ENCODE measurements at places on chromosomes 7 and 10.

GRCh38 chr10:33244354-33244967 lies 90.0 kb downstream of the NRP1 start:
- DNase-seq: no peak

DNA sequence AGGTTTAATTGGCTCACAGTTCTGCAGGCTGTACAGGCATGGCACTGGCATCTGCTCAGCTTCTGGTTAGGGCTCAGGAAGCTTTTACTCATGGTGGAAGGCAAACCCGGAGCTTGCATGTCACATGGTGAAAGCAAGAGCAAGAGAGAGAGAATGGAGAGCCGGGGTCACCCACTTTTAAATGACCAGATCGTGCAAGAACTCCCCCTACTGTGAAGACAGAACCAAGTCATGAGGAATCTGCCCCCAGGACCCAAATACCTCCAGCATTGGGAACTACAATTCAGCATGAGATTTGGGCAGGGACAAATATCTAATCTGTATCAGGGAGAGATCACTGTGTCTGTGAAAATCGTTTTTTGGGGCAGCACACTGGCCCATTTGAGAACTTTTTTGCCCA lies 110.0 kb upstream of the MYO3A start:
- DNase-seq: no peak

GRCh38 chr10:66886848-66887247 lies 39.0 kb upstream of the LRRTM3 start:
- DNase-seq: no peak

DNA sequence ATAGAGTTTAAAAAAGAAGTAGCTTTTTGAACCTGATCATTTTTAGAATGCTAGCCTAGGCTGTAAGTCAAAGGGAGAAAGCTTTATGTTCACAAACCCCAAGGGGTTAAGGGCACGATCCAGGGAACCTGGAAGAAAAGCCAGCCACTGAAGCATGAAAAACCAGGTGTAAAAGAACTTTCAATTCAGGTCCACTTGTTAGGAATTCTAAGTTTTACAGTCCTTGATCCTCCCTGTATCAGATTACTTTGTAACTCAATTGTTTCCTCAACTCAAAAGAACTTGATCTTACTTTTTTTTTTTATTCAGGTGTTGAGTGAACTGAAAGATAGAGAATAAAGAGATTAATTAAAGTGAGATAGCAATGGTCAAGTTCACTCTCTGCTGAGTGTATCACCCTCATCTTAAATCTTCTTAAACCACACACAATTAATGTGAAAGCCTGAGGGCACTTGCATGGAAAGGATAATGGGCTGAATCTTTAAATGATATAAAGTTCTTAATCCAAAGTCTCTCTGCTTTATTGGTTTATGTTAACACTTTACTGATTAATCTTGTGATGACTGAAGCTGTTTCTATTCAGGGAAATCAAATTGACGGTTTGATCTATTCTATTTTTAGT lies 672.2 kb upstream of the LRRN3 start:
- no peak for DNase-seq

- DNase-seq: no peak
These were observed 15.8 kb upstream of the ZNRF2 start for GRCh38 chr7:30268586-30268985.

GRCh38 chr10:22308390-22308789 lies 7.8 kb upstream of the COMMD3 start:
- DNase-seq: no peak

GRCh38 chr10:123034332-123034731 lies 25.5 kb downstream of the ACADSB start:
- no peak for DNase-seq

DNA sequence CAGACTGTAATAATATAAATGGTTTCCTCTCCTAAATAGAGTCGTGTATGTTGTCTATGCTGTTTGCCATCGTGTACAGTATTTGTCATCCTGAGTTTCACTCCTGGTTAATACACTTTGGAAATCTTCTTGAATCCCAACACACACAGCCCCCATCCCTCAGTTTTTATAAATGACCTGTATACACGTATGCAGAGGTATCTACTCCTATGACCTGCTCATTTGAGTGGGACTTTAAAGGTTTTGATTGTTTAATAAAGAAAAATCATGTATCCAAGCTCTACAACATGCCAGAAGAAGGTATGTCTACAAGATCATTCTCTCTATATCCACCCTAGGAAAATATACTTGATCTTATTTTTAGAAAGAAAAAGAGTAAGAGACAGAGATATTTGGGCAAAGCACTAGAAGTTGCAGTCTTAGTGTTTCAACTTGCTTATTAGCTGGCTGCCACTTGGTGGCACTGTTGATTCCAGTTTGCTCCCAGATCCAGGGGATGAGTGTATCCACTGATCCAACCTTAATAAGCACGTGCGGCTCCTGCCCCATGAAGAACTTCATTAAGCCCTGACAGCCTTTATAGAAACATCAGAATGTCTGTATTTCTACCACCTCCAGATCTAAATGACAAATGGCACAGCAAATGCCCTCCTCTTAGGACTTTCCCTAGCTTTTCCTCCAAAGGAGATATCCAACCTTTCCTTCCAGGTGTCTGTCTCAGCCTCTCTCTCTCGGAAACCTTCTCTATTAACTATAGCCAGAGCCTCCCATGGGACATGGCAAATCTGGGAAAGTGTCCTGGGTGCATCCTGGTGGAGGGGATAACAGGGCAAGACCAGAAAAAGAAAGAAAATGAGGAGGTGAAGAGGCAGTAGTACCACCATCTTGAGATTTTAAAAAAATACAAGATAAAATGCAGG lies 181.6 kb upstream of the NEBL start:
- no peak for DNase-seq

DNA sequence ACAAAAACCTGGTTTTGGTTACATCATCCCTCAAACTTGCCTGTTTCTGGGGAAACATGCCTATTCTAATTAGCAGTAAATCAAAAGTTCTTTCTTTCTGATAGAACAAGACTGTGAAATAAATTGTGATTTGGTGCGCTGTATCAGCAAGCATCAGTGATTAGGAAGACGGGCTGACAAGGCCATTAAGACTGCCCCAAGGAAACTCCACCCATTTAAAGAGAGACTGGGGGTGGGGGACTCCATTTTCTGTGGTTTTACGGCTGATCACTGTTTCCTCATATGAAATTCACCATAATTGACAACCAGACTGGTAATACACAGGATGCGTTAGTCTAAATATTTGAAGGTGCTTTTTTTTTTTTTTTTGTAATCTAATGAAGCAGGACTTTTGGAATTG lies 68.7 kb downstream of the MBL2 start:
- no peak for DNase-seq

DNA sequence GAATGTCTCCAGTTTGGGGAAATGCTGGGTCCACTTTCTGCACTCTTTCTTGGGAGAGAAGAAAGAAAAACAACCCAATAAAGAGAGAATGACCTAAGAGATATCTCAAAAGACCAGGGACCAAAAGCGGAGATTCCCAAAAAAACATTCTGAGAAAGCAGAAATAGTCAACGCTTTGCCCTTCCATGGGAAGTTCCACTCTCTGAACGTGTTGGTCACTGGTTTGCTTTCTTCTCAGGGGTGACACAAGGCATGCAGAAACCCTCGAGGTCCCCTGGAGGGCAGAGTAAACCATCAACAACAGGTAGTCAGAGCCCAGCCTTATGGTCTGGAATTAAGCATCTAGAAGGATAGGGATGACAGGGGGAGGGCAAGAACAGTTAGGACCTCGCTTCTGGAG lies 26.2 kb upstream of the AOAH start:
- DNase-seq: no peak

- DNase-seq: peak; percentile 30
These were observed 15.9 kb upstream of the ASB4 start for GRCh38 chr7:95469848-95470247.

GRCh38 chr10:63260103-63260859 lies 127.2 kb downstream of the NRBF2 start:
- no peak for DNase-seq

DNA sequence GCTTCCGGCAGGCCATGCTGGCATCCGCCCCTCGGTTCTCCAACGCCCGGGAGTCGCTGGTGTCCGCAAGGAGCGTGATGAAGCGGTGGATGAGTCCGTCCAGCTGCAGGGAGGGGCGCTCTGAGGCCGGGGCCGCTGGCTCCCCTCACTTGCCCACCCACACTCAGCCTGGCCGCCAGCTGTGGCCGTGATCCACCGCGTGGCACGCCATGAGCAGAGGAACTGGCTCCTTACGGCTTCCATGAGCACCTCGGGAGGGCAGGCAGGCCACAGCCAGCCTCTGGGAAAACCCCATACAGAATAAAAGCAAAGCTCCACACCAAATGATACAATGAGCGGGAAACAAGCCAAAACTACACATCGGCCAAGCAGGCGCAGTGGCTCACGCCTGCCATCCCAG lies 15.5 kb upstream of the MICALL2 start:
- DNase-seq: peak; percentile 45

DNA sequence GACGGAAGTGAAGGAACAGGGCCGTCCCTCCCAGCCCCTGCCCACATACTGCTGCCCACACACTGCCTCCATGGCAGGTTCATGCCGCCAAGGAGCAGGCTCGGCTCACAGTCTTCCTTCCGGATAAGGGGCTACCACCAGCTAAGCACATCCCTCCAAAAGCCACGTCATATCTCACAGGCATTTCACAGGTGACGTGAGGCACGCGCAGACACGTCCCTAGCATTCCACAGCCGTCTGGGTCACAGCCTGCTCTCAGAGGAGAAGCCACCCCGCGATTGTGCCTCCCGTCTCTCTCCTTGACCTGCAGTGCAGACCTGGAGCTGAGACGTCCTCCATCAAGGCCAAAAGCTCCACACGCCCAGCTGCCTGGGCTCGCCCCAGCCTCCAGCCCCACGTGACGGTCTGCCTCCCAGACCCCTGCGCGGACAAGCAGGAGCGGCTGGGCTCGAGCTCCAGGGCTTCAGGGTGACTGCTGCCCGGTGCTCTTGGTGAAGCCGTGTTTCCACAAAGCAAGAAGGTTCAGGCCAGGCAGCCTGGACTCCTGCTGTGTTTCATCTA lies 114.0 kb downstream of the MAD1L1 start:
- no peak for DNase-seq

DNA sequence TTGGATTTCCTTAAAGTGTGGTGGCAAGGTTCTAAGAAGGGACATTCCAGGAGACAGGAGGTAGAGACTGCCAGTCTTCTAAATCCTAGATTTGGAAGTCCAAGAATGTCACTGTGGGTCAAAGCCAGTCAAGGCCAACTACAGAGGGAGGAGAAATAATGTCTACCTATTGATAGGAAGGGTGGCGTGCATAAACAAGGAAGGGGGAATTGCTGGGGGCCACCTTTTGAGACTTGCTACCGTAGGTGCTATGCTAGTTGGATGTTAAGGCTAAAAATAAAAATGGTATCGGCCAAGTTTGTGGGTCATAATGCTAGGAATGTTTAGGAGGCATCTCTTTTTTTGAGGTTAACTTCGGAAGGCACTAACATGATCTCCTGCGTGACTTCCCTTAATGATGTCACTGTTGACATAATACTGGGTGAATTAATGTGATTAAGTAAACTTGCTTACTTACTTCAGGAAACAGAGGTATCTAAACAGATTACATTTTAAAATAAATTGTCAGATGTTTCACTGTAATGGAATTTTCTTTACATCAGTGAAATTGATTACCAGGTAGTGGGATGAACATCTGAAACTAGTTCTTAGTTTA lies 4.8 kb downstream of the BTRC start:
- DNase-seq: no peak

GRCh38 chr7:116804471-116804870 lies 57.9 kb upstream of the CAPZA2 start:
- no peak for DNase-seq

DNA sequence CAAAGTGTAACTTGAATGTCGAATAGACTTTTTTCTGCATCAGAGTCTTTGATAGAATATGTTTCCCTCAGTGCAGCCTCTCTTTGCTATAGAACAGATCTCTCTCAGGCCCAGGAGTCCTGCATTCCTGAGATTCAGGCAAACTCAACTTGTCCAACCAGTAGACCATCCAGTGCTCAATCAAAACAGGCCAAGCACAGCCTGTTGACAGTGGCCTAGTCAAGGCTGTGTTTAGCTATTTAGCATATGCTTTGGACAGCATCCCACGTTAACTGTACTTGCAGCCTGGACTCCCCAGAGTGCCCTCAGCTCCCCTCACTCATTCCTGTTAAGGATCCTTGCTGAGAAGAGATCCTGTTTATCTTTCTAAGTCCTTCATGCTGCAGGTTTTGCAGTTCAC lies 16.3 kb downstream of the OR6V1 start:
- DNase-seq: no peak

DNA sequence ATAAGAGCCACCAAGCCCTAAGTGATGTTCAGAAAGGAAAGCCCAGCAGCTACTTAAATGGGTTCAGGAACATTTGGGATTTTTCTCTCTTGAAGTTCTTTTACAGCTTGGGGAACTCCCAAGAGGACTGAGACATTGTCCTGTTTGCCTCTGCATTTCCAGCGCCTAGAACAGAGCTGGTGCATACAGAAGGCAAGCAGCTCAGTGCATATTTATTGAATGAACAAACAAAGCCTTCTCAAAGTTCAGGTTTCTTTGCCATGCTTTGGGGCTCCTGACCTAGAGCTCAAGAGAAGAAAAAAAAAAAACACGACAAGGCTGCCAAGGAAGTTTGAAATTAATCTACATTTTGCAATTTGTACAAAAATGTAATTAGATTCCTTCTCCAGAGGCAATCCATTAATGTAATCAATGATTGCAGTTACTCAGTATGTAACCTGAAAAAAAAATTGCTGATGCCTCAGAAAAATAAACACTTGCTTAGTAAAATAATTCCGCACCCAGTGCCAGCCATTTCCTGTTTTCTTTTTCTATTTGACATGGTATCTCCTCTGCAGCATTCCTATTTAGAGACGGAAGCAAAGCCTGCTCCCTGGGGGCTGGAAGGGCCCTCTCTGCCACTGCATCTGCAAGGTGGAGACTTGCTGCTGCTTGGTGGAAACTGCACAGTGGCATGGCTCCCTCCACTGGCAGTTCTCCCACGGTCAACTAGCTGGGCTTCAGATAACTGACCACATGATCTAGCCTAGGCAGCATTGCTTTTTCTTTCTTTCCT lies 157.3 kb downstream of the TMEM178B start:
- peak; percentile 6 for DNase-seq

DNA sequence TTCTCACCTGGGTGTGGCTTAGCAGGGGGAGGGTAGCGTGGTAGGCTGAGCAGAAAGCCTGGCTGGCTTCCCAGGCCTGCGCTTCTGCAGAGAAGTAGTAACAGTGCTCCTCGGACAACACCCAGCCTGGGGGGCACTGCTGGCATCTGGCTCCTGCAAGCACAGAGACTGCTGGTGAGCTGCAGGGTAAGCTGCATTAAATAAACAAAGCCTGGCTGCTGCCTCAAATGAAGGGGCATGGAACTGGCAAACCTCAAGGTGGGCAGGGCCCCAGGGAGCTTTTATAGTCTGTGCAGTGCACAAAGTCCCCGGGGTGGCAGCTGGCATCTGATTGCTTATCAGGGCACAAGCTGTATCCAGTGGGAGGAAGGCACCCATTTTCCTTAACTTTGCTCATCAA lies 3.9 kb downstream of the KLRG2 start:
- no peak for DNase-seq

GRCh38 chr7:156496865-156497264 lies 143.7 kb upstream of the RNF32 start:
- no peak for DNase-seq

GRCh38 chr10:110268442-110268841 lies 36.3 kb downstream of the SMNDC1 start:
- no peak for DNase-seq

GRCh38 chr7:34946486-34946885 lies 90.8 kb downstream of the DPY19L1 start:
- no peak for DNase-seq
